ENCODE measurements at places on chromosomes 5 and 9.
A peak's percentile ranks its signal among the peaks of the same experiment; 100 is the strongest.

- no peak for DNase-seq
Measured at GRCh38 chr5:86838083-86838482, 220.3 kb downstream of the COX7C start.

DNA sequence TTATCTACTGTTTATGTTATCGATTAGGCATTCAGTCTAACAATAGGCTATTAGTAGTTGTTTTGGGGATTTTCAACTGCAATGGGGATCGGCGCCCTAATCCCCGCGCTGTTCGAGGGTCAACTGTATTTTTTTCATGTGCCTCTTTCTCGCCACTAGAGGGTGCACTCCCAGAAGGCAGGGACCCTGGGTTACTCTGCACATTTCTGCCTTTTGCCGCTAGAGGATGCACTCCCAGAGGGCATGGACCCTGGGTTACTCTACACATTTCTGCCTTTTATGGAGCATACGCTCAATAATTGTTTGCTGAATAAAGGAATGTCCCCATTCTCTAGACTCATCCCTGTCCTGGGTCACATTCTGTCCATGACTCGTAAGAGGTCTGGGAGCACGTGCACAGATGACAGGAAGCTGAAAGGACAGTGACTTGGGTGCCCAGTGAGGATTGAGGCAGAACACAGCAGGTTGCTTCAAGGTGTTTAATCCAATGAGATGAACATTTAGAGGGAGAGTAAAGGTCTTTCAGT, 27.9 kb upstream of the RECK start:
- DNase-seq = peak; percentile 38

- no peak for DNase-seq
Measured at GRCh38 chr5:138754699-138755057, 1.5 kb downstream of the CTNNA1 start.

- DNase-seq = no peak
Measured at GRCh38 chr9:93222890-93223259, 38.9 kb downstream of the WNK2 start.

DNA sequence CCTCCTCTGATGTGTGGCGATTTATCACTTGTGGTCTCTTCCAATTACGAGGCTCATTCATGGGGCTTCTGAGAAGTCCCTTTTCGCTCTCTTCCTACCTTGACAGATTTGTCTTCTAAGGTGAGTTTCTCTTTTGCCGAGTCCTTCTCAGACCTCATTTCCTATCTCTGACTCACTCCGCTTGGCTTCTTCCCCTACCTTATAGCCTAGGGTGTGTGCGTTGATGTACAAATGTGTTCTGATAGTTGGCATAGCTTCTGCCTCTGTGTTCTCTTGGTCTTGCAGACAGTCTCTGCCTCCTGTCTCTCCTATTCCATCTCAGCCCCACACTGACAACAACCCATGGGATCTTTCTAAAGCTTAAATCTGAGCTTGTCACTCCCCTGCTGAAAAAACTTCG, 56.9 kb upstream of the SHB start:
- DNase-seq = no peak

DNA sequence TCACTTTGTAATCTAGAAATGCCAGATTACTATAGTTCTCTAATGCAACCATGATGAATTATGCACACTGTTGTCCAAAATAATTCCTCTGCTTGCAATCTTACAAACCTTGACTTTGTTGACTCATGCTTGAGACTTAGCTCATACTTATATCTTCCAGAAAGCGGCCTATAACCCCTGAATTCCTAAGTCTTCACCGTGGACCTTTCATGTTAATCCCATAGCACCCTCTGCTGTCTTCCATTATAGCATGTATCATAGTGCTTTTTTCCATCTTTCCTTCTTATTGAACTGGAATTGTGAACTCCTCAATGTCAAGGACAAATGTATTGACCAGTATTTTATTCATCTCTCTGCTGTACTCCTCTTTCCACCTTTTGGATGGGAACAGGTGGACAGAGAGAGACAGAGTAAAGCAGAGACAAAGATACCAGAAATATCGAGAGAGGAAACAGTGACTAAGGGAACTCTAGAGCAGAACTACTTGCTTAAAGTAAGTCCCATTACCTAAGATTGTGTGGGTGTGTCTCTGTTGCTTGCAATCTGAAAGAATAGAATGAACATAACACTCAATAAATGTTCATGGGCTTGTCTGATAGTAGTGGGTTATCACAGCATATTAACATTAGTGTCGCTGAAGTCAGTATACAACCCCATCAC, 110.0 kb downstream of the LURAP1L start:
- DNase-seq = no peak

DNA sequence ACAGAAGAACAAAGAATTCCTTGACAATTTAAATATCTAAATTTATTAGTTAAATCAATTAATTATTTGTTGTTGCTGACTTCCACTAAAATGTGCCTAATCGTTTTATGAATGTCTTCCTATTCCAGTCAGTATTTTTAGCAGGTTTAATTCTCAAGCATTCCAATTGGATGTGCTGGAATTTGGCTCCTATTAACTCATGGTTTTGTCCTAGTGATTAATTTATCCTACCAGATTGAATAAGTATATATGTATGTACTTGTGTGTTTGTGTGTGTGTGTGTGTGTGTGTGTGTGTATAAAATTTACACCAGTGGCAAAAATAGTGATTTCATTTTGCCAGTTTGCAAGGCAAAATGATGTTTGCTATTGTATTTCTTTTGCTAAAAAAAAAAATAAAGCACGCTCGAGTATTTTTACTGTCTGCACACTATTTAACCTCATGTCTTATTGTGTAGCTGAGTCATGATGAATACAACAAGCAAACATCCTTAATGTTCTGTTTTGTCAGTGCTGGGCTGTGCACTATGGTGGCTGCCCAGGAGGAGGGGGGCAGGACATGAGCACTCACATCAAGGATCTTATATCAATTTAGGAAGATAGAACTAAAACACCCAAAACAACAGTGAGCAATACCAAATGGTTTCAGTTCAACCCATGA, 375.5 kb downstream of the PDE4D start:
- no peak for DNase-seq

DNA sequence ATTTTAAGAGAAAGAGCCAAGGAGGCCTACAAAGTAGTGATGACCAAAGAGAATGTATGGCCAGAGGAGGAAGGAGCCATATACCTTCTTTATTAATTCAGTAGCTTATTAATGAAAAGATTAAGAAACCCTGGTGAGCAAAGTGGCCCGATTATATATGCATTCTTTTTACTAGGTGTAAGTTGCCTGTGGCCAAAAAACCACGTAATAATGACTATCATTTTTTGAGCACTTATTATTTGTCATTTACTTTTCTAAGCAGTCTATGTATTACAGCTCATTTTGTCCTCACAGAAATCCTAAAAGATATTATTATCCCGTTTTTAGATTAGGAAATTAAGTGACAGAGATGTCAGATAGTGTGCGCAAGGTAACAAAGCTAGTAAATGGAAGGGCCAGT, 3.0 kb downstream of the CWC27 start:
- no peak for DNase-seq

DNA sequence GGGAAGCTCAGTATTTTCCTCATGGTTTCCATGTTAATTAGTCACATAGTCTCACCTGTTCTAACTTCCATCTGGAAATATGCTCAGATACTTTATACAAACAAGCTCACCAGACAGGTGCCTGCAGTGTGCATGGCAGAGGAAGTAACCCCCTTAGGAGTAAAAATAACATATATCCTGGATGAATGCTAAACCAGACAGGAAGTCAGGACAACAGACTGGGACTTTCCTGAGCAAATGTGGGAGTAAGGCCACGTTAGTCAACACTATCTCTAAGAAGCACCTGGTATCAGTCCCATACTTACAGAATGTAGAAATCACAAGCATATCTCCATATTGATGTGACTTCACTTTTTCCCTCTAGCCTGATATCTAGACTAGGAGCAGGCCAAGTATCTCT, 128.4 kb downstream of the SEC61B start:
- no peak for DNase-seq

DNA sequence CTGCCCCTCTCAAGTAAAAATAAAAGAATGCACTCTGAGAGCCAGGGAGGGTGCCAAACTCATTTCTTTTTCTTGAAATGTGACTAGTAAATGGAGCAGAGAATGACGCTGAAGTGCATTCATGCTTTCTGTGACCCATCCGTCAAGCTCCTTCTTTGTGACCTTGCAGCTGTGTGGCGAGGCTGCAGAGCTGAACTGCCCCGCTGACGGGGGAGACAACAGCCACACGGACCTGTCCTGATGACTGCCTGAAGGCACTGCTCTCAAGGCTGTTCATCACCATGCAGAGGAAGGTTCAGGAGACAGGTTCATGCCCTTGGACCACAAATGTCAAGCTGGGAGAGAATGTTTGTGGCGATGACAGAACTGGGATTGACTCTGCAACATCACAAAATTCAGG, 21.0 kb upstream of the RASGEF1C start:
- DNase-seq = no peak

- no peak for DNase-seq
Measured at GRCh38 chr9:72923077-72923476, 29.8 kb downstream of the ALDH1A1 start.
